Stimulated activated naive B cell treated with anti-CD40 and anti-IgM and Interleukin-4, amounts not matched to agents 10 μg/mL and 1 μg/mL and 100 μg/mL, for 72 hours (primary cell): ENCODE measurements at places on chromosomes 7 and 10.

- DNase-seq = no peak
Measured at GRCh38 chr7:134419875-134420274, 39.0 kb downstream of the AKR1B1 start.

- no peak for DNase-seq
Measured at GRCh38 chr7:20019757-20020432, 197.3 kb downstream of the MACC1 start.

GRCh38 chr10:108911814-108912541, 1011.3 kb downstream of the XPNPEP1 start:
- DNase-seq = no peak

DNA sequence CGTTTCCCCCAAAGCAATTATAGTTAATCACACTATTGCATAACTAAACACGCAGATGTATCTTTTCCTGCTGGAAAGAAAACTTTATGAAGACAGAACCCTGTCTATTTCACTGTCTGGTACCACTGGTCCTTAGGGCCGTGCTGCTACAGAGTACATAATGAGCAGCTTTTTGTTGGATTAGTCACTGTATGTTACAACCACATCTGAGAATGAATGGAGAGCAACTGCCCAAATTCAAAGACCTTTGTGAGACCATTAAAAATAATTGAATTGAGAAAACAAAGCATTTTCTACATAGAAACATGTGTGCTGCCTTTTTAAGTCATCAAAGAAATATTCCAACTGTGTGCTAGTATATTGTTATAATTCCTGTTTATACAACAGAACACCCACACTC, 111.3 kb upstream of the SORCS1 start:
- no peak for DNase-seq

- DNase-seq = no peak
Measured at GRCh38 chr10:614790-615582, 74.5 kb downstream of the DIP2C start.

DNA sequence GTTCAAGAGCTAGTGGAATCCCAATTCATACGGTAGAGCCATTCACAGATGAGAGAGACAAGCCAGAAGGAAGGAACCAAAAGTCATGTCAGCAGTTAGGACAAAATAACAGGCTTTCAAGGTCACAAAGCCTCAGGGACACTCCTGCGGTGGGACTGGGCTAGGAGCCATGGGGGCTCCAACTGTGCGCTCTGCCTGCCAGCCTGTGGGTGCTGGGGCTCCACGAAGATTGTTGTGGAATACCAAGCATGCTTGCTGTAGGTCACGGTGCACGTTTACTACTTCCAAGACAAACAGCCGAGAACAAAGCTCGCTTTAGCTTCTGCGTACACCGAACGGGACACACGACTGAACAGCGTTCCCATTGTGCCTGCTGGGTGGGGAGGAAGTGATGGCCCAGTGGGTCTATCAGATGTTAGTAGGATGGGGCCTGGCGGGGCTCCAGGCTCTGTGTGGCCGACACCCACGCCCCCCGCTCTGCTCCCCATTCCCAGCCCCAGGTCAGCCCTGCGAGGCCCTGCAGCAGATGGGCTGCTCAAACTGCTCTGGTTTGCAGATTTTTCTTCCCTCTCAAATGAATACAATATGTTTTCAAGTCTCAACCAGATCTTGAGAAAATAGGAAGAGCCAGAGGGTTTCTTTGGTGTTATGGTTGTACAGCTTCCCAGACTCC, 158.9 kb downstream of the EGFR start:
- DNase-seq = no peak

GRCh38 chr10:69892816-69893215, 91.1 kb downstream of the COL13A1 start:
- DNase-seq = no peak

DNA sequence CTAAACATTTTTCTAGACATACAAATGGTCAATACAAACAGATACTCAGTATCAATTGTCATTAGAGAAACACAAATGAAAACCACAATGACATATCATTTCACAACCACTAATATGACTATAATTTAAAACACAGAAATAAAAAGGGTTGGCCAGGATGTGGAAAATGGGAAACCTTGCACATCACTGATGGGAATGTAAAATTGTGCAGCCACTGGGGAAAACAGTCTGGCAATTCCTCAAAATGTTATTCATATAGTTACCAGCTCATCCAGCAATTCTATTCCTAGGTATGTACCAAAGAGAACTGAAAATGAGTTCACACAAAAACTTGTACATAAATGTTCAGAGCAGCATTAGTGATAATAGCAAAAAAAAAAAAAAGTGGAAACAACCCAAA, 106.1 kb upstream of the LRRTM3 start:
- no peak for DNase-seq

DNA sequence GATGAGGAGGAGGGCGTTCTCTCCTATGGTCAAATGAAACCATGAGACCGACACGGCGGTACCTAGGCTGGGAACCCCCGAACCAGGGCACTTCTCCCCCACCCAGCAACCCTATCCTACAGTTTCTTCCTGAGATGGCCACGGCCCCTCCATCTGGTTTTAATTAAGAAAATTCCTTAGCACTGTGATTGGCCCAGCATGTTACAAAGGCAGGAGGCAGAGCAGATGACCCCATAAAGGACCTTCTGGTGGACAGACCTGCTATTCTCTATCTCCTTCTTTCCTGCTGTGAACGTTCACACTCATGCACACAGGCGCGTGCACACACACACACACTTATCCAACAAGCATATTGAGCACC, 129.4 kb downstream of the RGS10 start:
- no peak for DNase-seq

DNA sequence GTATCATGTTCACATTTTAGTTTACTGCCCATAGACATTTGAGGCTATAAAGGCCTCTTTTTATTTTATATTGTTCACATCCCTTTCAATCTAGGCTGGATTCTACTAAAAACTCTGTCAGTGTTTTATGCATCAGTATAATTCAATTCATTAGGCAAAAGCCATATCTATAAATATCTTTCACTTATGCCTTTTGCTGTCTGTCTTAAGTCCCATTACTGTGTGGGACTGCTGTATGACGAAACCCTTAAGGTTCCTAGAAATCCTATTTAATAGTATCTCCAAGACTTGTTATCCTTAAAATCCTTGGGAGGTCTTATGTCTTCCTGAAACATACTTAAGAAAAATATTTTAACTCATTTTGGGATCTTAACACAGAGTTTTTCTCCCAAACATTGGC, 139.2 kb downstream of the HGF start:
- no peak for DNase-seq

DNA sequence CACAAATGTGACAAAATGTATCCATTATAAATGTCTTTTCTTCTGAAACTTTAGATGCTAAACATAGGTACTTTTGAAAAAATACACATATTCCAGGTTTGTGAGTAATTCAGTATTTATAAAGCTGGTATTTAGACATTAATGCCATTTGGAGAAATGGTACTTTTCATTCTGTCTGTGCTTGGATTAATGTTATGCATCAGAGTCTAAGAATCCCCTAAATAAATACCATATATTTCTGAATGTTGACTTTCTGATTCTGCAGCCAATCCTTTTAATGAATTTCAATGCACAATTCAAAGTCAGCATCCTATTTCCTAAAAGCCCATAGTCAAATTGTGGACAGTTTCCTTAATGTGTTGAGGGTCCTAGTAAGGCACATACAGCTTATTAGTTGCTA, 145.0 kb downstream of the DKK1 start:
- DNase-seq = no peak

DNA sequence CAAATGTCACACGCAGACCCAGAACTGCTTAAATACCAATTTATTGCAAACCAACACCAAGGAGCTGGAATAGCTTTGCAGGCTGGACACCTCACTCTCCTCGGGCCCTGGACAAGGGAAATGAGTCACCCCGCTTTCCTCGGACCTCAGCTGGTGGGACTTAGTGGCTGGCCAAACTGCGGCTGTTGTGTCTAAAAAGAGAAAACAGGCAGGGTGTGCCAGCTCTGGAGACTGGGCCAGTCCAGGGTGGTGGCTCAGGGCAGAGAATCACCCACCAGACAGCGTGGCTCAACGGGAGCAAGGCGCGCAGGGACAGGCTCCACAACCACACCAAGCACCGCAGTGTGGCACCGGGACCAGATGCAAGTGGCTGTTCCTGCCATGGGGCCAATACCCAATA, 58.2 kb upstream of the CAMK2B start:
- DNase-seq = no peak

- no peak for DNase-seq
Measured at GRCh38 chr7:28182071-28182471, 1.5 kb upstream of the JAZF1 start.

GRCh38 chr10:29316308-29317026, 27.6 kb downstream of the LYZL1 start:
- no peak for DNase-seq

GRCh38 chr7:66157060-66157459, 42.4 kb downstream of the CRCP start:
- DNase-seq = no peak

GRCh38 chr10:31678575-31679516, 249.8 kb downstream of the ARHGAP12 start:
- no peak for DNase-seq

DNA sequence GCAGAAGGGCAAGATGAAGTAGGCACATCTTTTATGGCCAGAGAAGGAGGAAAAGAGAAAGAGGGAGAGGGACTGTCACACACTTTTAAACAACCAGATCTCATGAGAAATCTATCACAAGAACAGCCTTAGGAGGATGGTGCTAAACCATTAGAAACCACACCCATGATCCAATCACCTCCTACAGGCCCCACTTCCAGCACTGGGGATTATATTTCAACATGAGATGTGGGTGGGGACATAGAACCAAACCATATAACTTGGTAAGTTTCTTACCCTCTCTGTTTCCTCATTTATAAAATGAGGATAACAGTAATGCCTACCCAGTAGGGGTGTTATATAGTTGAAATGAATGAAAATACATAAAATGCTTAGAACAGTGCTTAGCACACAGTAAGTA, 66.0 kb downstream of the CHCHD3 start:
- no peak for DNase-seq

DNA sequence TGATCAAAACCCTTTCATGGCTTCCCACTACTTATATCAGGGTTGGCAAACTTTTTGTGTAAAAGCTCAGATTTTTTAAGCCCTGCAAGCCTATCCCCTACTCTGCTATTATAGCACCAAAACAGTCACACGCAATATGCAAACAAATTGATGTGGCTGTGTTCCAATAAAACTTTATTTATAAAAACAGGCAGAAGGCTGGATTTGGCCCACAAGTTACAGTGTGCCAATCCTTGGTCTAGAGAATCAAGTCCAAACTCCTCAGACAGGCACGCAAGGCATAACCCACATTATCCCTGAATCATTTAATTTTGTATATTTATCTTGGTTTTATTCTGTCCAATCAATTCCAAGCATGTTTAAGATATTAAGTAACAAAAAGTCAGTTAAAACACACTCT, 71.9 kb downstream of the SGMS1 start:
- no peak for DNase-seq
